Endothelial cell (in vitro differentiated cells): ENCODE measurements at places on chromosomes 2 and 18. TPM values are rescaled to one million over a fixed set of nuclear protein-coding genes. Genes with fewer than 3 reads are reported as not detected.

Gene TRPM8
- not detected for total RNA-seq

DNA sequence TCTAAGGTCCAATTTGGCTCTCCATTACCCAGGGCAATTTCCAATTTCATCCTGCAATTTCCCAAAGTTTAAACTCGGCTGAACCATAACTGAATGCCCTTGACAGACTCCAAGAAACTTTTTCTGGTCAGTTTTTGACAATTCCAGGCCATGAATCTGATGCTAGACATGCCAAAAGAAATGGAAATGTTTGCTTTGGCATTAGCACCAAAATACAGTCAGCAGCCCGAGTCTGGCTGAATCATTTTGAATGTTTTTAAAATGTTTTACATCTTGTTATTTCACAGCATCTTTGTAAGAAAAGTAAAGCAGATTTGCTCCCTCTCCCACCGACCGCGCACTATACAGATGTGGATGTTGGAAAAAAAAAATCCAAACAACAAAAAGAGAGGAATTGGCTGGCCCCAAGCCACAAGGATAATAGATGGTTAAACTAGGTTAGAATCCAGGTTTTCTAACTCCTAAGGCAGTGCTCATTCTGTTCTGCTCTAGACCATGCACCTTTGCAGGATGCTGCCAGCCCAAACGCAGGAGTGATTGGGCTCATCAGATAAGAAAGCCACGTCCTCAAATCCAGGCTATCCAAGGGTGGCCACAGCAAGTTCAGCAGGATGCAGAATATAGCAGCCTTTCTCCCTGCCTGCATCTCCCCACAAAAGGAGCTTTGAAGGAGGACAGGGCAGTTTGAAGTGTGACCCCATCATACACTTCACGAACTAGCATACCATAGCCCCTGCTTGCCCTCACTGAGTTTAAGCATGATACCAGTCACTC, 167.5 kb downstream of the ALK start:
- H3K27me3 ChIP-seq, result no peaks in the 10 kb centered on the region
- H3K27ac ChIP-seq, result no peak overlapping the region
- no peaks in the 10 kb centered on the region for H3K36me3 ChIP-seq

GRCh38 chr2:65794994-65795393, 362.6 kb upstream of the SPRED2 start:
- H3K27ac ChIP-seq, result no peak overlapping the region
- no peak overlapping the region for H3K4me3 ChIP-seq
- DNase-seq, result no peak
- H3K4me1 ChIP-seq, result no peaks in the 10 kb centered on the region

- H3K4me1 ChIP-seq, result peaks cover 18% of the 10 kb centered on the region
- no peak overlapping the region for H3K4me3 ChIP-seq
- no peak overlapping the region for H3K27ac ChIP-seq
- DNase-seq, result no peak
- H3K36me3 ChIP-seq, result no peaks in the 10 kb centered on the region
Measured at GRCh38 chr2:235561450-235561849, 67.6 kb downstream of the AGAP1 start.

DNA sequence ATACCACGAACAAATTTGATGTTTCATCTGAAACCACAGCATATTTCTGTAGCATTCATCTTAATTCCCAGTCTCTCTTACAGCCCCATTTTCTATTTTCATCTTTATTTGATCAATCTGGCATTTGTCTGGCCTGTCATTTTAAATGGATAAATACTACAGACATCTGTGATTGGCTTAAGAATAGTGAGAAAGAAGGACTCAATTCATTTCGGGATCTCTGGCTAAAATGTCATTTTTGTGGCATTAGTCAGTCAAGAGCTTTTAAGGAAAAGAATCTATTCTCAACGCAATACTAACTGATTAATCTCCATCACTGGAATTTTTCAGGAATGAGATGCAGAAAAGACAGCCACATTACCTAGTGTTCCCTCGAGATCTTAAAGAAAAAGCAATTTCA, 585.9 kb downstream of the IRS1 start:
- peaks cover 2% of the 10 kb centered on the region for H3K27me3 ChIP-seq
- no peak overlapping the region for H3K27ac ChIP-seq
- no peaks in the 10 kb centered on the region for H3K36me3 ChIP-seq
- H3K4me3 ChIP-seq, result no peak overlapping the region
- DNase-seq, result no peak

GRCh38 chr2:240919786-240920782, 13.9 kb downstream of the CROCC2 start:
- DNase-seq, result peak; percentile 7
- H3K27ac ChIP-seq, result no peak overlapping the region
- H3K4me3 ChIP-seq, result no peak overlapping the region
- no peaks in the 10 kb centered on the region for H3K36me3 ChIP-seq

Gene ITGA4
- 5.7 TPM for total RNA-seq

Gene DLX1
- 0.87 TPM for total RNA-seq

DNA sequence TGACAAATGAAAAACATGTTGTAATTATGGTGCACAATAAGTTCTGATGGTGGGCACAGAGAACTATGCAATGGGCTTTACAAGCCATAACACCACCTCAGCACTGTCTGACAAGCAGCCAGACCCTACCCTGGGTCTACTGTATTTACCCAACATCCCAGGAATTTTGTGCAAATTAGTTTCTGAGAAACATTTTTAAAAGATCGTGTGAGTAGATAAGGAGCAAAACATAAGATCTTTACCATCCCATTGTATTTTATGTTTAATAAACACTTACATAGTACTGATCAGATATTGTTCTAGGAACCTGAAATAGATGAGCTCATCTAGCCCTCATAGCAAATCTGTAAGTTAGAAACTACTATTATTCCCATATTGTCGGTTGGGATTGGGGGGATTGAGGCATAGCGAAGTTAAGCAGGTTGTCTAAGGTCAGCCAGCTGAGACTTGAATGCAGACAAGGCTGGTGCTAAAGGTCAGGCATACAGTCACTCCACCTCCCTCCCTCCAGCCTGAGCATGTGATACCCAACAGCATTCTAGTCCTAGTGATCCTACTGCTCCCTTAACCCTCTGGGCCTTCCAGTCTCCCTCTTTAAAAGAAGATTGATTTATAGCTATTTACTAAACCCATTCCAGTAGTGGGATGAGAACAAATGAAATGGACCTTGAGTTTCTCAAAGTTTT, 67.4 kb upstream of the STAM2 start:
- no peaks in the 10 kb centered on the region for H3K4me1 ChIP-seq
- H3K4me3 ChIP-seq, result no peak overlapping the region
- peaks cover 3% of the 10 kb centered on the region for H3K36me3 ChIP-seq
- DNase-seq, result no peak
- H3K27ac ChIP-seq, result no peak overlapping the region

- DNase-seq, result no peak
- H3K36me3 ChIP-seq, result no peaks in the 10 kb centered on the region
- peaks cover 9% of the 10 kb centered on the region for H3K27me3 ChIP-seq
- no peak overlapping the region for H3K27ac ChIP-seq
Measured at GRCh38 chr2:237868631-237869342, 9.4 kb downstream of the RAMP1 start.

DNA sequence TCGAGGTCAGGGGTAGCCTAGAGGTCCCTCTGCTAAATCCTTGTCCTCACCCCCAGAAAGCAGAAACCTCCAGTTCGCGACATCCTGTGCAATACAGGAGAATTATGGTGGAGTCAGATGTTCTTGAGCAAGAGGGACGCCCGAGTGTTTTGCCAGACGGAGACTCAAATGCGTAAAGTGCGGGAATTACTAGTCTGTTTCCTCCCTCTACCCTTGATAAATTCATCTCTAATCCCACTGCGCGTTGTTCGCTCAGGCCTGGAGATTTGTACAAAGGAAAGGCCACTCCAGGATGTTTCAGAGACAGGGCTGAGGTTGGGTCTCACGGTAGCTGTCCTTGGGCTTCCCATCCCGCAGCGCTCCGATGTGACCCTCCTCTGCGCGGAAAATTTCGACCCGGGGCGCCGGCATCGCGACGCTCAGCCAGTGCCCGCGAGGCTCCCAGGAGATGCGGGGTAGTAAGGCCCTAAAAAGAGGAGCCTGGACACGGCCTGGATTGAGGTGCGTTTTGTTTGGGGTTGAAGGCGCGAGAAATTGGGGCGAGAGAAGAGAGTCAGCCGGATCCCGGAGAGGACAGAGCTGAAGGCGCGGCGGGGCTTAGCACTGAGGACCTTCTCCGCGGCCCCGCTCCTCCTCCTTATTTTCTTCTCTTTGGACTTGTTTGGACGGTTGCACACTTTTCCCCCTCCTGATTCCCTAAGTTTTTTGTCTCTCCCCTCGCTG, 2.6 kb upstream of the NEUROD1 start:
- H3K27ac ChIP-seq, result no peak overlapping the region
- peaks cover 6% of the 10 kb centered on the region for H3K36me3 ChIP-seq
- H3K4me1 ChIP-seq, result peaks cover 34% of the 10 kb centered on the region
- H3K4me3 ChIP-seq, result peak overlapping the region; percentile 70
- no peak for DNase-seq
